ENCODE measurements at places on chromosomes 3 and 15.

- DNase-seq, result no peak
Observed at GRCh38 chr3:187212705-187213104, 15.4 kb downstream of the RTP1 start.

- no peak for DNase-seq
Observed at GRCh38 chr3:56748663-56749231, 53.0 kb downstream of the ARHGEF3 start.

DNA sequence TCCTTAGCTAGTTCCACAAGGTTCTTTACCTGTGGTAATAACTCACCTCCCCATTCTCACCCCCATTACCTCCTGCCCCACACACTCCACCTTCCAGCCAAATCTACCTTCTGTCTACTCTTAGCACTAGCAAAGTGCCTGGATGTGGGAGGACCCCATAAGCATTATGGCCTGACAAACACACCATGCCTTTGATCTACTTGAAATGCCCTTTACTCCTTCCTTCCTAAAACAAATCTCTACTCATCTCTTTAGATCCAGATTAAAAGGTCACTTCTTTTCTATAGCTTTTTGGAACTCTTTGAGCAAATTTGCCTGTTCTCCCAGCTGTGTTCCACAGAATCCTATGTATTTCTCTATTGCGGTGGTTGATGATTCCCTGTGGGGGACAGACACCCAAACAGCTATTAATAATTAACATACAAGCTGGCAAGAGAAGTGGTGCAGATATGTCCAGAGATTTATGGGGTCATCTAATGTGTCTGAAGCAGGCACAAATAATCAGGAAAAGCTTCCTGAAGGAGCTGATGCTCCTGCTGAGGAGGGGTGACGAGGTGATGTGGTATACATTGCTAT lies 34.0 kb downstream of the DGKG start:
- DNase-seq, result no peak

GRCh38 chr15:39419651-39420050 lies 161.2 kb upstream of the THBS1 start:
- DNase-seq, result no peak

DNA sequence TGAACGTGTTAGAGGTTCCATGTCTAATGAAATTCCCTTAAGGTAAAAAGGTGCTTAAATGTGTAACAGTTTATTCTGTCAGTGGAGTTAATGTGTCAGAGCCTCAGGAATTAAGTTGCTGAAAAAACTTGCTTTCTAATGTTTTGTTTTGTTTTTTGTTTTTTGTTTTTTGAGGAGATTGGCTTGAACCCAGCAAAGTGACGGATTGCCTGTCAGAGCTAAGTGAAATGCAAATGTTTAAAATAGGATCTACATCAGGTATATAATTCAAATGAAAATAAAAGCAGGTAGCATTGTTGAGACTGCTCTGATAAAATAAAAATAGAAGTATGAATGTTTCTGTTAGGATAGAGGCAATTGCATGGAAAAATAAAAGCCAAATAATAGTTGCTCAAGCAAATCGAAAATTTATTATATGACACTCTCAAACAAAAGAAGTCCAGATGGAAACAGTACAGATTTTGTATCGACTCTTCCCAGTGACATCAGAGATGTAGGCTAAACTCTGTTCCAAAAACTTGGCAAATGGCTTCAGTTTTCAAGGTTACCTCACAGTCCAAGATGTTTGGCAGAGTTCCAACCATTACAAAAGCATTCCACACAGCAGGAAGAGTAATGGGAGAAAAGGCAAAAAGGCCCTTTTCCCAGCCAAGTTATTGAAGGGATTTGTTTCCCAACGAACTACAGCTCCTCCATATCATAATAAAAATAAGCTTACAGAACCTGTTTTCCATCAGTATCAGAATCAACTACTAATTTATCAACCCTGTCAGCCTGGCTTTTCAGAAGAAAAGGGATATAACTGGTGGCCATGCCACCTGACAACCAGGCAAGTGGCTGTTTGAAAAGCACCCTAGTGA lies 291.0 kb downstream of the TBL1XR1 start:
- no peak for DNase-seq
